ENCODE measurements at places on chromosomes 12 and 14.

DNA sequence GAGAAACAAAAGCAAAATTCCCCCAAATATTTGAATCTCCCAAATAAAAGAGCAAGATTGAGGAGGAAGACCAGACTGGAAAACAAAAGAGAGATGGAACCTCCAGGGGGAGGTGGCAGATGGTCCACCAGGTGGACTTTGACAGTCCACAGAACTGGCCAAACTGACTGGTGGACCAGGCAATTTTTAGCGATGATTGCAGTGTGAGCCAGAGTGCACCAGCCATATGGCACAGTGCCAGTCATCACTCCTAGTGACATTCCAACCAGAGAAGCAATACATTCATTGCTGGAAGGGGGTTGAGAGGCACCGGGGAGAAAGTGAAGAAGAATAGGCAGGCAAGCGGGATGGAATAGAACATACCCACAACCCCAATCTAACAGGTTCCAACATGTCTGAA lies 182.9 kb downstream of the EXOC5 start:
- DNase-seq: no peak

DNA sequence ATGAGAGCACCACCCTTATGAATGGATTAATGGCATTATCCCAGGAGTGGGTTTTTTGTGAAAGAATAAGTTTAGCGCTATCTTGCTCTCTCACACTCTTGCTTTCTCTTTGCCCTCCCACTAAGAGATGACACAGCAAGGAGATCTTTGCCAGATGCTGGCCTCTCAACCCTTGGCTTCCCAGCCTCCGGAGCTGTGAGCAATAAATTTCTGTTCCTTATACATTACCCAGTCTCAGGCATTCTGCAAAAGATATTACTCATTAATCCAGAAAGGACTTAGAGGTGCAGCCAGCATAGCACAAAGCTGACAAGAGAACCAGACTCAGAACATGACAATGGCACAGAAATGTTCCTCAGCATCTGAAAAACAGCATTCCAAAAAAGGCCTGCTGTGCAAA lies 190.6 kb downstream of the ITPR2 start:
- no peak for DNase-seq

- DNase-seq: peak; percentile 66
These were observed 28.7 kb upstream of the PLD4 start for GRCh38 chr14:104895786-104896661.

GRCh38 chr14:72663076-72663487 lies 230.8 kb downstream of the DPF3 start:
- no peak for DNase-seq

- DNase-seq: no peak
These were observed 152.5 kb upstream of the PLEKHG7 start for GRCh38 chr12:92550254-92550653.

Measured in NCI-H2081 (cell line).